ENCODE measurements at places on chromosomes 7 and 10.
A peak's percentile ranks its signal among the peaks of the same experiment; 100 is the strongest.

GRCh38 chr7:34060196-34060947, 155.0 kb downstream of the BMPER start:
- peak; percentile 55 for DNase-seq

DNA sequence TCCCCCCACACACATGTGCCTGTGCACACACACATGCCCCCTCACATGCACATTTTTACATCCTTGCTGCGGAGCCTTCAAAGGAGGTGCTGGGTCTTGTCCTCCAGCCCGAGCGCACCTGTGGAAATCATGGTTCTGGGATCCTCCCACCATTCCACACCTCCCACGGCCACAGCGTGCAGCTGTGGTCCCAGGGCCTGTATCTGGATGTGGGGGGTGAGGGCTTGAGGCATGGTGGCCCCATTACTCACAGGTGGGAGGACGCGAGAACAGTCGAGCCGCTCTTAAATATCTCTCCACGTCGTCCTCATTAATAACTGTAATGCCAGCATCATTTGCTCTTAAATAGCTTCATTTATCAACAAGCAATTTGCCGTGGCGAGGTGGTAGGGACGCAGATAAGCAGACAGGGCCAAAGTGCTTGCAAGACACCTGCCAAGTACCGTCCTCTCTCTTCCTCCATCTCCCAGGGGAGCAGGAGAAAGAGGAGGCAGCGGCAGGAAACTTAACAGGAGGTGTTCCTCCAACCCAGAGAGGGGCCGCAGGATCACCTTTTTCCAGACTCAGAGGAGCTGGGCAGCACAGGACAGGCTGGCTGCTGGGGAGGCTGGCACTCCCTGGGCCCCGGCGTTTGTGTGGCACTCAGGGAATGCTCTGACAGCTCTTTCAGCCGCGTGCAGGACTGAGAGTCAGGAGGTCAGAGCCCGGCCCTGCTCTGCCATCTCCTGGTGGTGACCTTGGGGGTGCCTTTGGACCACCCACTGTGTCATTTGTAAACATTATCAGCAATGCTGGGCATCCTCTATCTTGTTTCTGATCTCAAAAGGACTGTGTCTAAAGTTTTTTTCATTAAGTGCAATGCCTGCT, 87.4 kb downstream of the CDH23 start:
- no peak for DNase-seq

- no peak for DNase-seq
Measured at GRCh38 chr7:50589364-50589763, 24.2 kb upstream of the DDC start.

- DNase-seq, result no peak
Measured at GRCh38 chr10:33428682-33429081, 94.2 kb upstream of the NRP1 start.

DNA sequence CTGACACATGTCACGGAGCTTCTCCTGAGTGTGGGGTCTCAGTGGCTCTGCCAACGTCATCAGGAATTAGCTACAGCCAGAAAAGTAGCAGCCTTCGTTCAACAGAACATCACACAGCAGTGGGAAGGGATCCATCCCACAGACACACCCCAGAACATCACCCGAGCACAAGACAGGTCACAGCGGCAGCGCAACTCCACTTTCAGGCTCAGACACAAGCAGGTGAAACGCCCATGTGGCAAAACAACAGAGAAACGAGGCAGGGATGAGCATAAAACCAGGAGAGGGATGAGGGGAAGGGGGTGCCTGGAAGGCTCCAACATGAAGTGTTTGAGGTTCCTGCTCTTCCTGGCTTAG, 44.8 kb downstream of the CAMK2B start:
- DNase-seq, result no peak

GRCh38 chr10:103585011-103585405, 91.5 kb downstream of the NEURL1 start:
- DNase-seq, result no peak

GRCh38 chr10:114179747-114180146, 594 bp downstream of the TDRD1 start:
- DNase-seq, result no peak

DNA sequence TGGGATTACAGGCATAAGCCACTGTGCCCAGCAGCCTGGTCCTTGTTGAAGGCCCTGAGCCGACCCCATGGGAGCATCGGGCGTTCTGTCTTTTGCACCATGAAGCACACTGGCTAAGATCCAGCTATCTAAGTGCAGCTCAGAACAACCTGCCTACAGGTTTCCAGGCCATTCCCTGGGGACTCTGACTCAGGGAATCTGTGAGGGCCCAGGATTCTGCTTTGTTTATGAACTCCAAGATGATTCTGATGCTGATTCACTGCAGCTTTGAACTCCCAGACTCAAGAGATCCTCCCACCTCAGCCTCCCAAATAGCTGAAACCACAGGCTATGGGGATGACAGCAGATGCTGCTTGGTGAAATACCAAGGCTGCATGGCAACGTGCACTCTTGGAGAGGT, 30.2 kb downstream of the NPTX2 start:
- DNase-seq, result no peak

DNA sequence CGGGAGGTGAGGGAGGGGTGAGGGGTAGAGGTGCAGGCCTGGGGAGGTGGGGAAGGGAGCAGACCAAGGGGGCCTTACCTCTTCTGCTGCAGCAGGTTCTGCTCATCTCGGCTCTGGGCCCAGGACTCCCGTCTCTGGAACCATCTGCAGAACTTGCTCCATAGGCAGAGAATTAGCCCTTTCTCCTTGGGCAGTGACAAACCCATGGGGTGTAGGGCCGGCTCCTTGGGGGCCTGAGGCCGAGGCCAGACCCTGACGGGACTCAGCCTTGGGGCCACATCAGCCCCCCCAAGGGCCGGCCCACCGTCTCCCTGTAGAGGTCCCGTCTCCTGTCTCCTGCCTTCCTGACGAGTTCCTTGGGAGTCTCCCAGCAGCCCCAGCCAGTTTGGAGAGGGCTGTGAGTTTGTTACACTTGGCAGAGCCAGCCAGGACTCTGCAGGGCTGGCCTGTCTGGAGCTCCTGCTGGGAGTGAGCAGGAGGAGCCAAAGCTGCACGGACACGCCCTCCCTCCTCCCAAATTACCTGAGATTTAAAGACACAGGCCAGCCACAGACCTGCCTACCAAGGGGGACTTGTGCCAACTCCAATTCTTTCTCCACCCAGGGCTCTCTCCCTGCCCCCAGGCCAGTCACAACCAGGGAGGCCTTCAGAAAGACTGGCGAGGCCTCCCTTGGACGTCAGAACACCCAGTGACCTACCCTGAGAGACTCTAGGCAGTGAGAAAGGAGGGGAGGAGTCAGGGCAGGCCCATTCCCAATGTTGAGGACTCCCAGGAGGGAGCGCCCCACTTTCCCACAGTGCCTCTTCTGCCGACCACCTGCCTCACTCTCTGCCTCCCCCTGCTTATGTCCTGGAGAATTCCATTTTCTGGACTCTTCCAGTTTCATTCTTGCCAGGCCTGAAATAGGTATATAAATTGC, at the start of gene TRPV6:
TSS of gene TRPV6 (minus strand) at position 435 of the 920 bp plus-strand sequence.
- DNase-seq, result no peak

- no peak for DNase-seq
Measured at GRCh38 chr10:126222736-126223511, 165.4 kb downstream of the ADAM12 start.

- no peak for DNase-seq
Measured at GRCh38 chr7:20213378-20213777, 3.8 kb downstream of the MACC1 start.

GRCh38 chr7:41916450-41916927, 213.6 kb upstream of the INHBA start:
- DNase-seq, result peak; percentile 99

DNA sequence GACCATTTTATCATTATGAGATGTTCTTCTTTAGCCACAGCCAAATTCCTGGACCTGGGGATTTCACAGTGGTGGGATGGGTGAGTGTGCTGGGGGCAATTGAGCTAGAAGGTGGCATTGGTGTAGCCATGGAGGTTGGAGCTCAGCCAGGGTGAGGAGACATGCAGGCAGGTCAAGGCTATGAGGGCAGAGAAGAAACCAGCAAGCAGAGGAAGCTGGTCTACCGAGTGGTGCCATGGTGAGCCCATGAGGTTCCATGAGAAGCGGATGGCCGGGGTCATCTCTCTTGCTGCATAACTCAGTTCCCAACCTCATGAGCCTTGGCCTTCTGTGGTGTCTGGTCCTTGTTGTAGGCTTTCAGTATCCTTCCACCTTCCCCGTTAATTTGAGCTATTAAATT, 91.4 kb downstream of the CARD11 start:
- no peak for DNase-seq

GRCh38 chr10:33302208-33302829, 32.1 kb downstream of the NRP1 start:
- no peak for DNase-seq

DNA sequence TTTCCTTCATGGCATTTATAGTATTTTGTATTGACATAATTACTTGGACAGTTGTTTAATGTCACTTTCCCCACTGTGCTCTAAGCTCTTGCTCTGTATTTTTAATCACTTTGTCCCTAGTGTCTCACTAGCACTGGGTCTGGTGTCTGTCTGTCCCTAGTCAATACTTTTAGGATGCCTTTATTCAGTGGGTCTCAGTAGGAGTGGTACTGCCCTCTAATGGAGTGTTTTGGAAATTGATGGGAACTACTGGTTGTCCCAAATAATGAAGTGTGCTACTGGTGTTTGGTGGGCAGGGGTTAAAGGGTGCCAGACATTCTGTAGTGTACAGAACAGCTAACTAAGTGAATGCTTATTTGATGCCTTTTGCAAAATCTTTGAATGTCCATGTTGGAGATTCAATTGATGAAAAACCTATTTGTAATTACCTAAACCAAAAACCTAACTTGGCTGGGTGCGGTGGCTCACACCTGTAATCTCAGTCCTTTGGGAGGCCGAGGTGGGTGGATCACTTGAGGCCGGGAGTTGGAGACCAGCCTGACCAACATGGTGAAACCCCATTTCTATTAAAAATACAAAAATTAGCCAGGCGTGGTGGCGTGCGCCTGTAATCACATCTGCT, 33.3 kb downstream of the CDK14 start:
- DNase-seq, result no peak

DNA sequence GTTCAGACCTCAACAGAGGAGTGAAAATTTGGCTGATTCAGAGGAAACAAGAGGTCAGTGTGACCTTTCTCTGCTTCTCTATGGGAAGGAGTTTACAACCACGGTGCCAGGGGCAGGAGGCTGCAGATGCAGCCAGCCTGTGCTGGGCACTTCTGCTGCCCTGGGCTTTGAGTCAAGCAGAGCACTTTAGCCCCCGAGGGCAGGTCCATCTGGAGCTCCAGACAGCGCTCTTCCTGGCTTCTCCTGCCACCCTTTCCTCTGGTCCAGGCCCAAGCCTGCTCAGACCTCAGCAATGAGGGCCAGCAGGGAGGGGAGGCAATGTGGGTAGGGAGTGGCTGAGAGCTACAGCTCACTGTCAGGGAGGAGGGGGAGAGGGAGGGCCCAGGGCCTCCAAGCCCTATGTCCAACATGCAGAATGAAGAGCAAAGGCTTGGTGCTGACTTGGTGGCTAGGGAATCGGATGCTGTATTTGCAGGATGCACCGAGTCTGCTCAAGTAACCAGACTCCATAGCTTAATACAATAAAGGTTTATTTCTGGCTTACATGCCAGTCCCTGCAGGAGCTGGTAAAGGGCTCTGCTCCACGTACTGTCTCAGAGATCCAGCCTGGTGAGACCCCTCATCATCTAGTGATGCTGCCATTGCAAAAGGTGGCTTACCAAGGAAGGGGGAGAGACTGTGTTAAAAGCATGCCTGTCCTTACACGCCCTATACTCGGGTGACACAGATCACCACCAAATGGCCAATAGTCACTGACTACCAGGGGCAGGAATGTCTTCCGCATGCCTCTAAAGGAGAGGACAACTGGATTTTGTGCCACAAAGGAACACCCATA, 481.6 kb downstream of the RPS24 start:
- DNase-seq, result no peak

- peak; percentile 50 for DNase-seq
Measured at GRCh38 chr7:85773116-85773728, 586.4 kb upstream of the SEMA3D start.

- DNase-seq, result no peak
Measured at GRCh38 chr10:73838827-73839226, 27.4 kb upstream of the NDST2 start.

DNA sequence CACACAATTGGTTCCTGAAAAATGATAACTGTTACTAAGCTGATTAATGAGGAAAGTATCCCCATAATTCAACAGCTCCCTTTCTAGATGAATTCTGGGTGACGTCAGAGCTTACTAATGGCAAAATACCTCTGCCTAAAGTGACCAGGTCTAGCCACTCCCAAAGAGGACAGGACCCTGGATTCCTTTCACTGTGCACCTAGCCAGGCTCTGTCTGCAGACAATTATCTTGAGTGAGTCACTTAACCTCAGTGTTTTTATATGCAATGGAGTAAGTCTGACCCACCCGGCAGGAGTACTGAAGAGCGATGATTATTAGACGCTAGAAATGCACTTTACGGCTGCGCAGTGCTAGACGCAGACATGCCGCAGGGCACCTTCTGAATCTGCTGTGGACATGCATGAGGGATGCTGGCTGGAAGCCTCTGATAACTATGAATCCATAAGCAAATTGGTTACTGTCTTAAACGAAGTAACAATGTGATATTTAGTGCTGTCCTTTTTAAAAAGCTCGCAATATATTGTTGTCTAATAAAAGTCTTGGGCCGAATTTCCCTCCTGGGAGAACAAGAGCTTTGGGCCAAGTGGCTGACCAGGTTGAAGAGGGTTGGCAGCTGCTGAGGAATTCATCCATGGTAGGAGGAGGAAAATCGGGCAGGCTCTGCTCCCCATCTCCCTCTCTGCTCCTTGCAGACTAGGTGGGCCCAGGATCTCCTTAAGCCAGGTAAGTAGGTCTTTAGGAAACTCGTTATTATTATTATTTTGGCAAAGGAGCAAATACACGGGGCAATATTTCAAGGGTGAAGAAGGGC, 4.6 kb upstream of the INPP5A start:
- peak; percentile 85 for DNase-seq

DNA sequence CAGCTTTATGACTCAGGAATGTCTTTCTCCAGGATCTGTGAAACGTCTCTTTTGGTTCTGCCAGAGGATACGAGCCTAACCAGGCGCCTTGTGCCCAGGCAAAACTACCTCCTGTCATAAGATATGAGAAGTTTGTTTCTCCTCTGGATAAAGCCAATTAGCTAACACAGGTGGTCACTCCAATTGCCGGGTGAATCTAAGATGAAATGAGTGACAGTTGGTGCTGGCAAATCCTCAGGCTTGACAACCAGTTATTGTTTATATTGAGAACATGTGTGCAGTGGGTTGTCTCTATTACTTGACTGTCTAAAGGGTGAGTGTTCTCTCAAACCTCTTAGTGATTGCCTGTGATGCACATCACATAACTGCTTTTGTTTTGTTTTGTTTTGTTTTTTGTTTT, 449.1 kb downstream of the XPNPEP1 start:
- no peak for DNase-seq

GRCh38 chr7:84317536-84317935, 122.9 kb upstream of the SEMA3A start:
- DNase-seq, result no peak

GRCh38 chr10:29973921-29974320, 85.5 kb downstream of the JCAD start:
- DNase-seq, result no peak

GRCh38 chr10:70432101-70432500, 9.4 kb downstream of the NODAL start:
- DNase-seq, result no peak
